ENCODE measurements at places on chromosomes 13 and 19.

DNA sequence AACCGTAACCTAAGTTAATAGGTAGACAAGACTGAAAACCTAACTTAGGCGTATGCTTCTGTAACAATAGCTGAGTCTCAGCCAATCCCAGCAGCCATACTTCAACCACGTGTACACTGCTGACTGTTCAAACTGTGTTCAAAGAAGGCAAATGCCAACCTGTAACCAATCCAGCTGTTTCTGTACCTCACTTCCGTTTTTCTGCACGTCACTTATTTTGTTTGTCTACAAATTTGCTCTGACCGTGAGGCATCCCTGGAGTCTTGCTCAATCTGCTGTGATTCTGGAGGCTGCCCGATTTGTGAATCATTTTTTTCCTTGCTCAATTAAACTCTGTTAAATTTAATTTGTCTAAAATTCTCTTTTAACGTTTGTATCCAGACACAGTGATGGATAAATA is 59.2 kb downstream of the EDNRB start:
- no peak for DNase-seq

GRCh38 chr13:41548910-41549309 is 91.6 kb downstream of the RGCC start:
- no peak for DNase-seq

DNA sequence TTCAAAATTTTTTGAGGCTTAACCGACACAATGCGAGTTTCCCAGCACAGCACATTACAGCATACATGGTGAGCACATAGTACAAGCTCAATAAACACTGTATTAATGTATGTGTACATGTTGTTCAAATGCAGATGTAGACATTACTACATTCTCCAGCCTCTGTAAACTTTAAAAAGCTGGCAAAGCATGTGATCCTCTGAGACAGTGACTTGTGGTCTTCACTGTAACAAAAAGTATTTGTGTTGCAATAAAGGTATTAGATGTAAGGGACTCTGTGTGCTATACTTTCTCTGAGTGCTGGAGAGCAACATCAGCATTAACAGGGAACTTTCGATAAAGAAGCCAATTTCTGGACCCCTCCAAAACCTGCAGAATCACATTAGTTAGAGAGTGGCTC is 46.4 kb upstream of the ZNF254 start:
- DNase-seq = no peak

DNA sequence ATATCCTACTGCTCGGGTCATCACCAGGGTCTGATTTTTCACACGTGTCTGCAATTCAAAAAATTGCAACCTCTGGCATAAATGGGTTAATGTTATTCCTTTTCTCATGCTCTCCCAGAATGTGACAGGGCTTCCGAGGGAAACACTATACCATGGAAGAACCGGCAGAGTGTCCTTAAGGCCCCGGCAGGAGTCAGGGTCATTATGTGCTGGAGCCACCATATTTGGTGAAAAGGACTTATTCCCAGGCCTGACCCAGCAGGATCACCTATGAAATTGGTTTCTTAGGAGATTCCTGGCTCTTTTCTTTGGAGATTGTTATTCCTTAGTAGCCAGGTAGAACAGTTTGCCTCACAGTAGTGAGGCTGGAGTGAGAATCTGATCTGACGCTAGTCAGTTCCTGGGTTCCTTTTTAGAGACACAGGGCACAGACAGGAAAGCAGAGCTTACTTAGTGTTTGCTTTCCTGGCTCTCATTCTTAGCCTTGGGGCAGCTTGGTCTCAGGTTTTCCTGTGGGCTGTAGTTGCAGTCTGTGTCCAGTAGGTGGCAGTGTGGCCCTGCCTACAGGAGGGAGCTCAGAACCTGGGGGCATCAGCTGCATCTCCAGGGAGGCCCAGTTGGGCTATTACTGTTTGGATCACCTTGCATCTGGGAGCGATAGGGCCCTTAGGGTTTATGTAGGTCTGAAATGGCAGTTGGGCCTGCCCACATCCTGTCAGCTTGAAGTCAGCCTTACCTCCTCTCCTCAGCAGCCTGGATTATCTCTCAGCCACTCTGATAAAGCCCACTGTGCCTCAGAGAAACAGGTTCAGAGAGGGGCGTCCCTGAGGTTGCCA is 12.4 kb downstream of the SNRNP70 start:
- peak; percentile 84 for DNase-seq

GRCh38 chr13:82827724-82828123 is 1054.5 kb downstream of the SLITRK1 start:
- DNase-seq = no peak

GRCh38 chr19:39409208-39410016 is 2.8 kb downstream of the ZFP36 start:
- DNase-seq = peak; percentile 93

GRCh38 chr13:37348916-37349643 is 243.6 kb upstream of the CSNK1A1L start:
- no peak for DNase-seq

- DNase-seq = no peak
Observed at GRCh38 chr19:51477344-51477743, 995 bp upstream of the CEACAM18 start.

- DNase-seq = peak; percentile 57
Observed at GRCh38 chr19:6260912-6261650, 18.7 kb downstream of the MLLT1 start.

GRCh38 chr19:7831452-7831851 is 1.4 kb downstream of the EVI5L start:
- no peak for DNase-seq

GRCh38 chr13:98576963-98577835 is at the start of gene STK24:
Gene STK24 (minus strand): TSS chr13:98577107. CDS start chr13:98576786, 321 bp downstream.
- DNase-seq = peak; percentile 69

DNA sequence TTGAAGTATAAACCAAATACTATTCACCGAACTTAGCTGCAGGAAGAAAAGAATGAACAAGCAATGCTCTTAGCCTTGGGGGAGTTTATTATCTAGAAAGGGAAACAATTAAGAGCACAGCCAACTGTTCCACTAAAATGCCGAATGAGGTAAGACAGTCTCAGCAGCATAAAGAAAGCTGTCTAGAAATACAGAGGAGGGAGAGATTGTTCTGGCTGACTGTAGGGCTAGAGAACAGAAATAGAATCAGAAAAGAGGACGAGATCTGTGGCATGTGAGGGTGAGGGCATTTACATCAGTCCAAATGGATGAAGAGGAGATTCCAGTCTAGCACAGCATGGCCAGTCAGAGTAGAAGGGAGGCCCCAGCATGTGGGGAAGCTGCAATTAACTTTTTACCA is 56.8 kb upstream of the TNFRSF19 start:
- no peak for DNase-seq

DNA sequence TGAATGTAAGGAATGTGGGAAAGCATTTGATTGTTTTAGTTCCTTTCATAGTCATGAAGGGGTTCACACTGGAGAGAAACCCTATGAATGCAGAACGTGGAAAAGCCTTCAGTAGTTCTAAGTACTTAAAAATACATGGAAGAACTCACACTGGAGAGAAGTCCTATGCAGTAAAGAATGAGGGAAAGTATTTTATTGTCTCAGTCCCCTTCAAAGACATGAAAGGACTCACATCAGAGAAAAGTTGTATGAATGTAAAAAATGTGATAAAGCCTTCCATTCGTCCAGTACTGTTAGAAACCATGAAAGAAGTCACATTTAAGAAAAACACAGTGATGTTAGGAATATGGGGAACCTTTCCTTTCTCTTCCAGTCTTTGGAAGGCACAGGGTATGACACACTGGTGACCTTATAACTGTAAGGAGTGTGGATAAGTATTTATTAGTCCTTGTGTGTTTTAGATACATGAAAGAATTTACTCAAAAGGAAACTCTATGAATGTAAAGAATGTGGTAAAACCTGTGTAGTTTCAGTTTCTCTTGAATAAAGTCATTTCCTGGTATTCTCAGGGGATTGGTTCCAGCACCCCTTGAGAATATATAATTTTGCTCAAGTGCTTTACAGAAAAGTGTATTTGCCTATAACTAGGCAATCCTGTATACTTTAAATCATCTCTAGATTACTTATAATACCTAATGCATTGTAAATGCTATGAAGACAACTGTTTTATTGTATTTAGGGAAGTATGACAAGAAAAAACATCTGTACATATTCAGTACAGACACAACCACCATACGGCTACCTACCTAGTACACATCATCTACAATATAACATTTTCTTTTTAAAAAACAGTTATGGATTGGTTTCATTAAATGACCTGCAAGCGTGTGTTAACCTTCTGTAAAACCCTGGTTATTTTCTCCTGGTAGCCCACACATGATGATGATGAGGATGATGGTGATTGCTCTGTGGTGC is 52.8 kb downstream of the ZNF823 start:
- DNase-seq = no peak

GRCh38 chr13:47139519-47139918 is 242.7 kb upstream of the HTR2A start:
- DNase-seq = no peak

DNA sequence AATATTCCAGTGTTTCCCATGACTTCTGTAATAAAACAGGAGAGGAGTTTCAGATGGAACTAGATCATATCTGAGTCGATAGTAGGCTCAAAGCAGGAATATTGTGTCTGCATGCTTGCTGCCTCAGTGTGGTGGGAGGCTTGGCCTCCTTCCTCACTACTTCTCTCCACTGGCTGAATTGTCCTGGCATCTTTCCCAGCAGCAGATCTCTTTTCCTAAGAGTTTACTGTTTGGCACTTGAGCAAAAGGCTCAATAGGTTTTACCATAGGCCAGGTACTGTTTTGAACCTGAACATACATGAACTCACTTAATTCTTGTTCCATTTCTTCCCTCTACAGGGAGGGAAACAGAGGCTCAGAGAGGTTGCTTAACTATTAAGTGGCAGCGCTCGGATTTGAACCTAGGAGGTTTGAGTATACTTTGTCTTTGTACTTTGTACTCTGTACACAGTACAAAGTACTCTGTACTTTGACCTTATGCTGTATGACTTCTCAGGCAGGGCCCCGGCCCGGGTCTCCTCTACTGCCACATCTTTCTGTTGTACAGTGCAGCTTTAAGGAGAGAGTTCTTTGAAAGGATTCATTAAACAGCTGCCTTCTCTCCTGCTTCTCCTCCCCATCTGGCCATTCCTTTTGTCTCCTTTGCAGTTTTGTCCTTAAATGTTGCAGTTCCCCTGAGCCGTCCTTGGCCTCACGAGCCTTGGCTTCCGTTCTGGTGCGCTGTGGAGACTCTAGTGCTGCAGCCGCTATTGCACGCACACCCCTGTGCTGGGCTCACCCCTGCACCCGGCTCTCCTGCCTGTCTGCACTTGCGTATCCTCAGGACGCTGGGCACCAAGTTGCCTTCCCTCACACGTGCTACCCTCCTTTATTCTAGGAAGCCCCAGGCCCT is 8.1 kb downstream of the B3GLCT start:
- no peak for DNase-seq

GRCh38 chr19:16325161-16325527 is 518 bp downstream of the KLF2 start:
- peak; percentile 66 for DNase-seq

DNA sequence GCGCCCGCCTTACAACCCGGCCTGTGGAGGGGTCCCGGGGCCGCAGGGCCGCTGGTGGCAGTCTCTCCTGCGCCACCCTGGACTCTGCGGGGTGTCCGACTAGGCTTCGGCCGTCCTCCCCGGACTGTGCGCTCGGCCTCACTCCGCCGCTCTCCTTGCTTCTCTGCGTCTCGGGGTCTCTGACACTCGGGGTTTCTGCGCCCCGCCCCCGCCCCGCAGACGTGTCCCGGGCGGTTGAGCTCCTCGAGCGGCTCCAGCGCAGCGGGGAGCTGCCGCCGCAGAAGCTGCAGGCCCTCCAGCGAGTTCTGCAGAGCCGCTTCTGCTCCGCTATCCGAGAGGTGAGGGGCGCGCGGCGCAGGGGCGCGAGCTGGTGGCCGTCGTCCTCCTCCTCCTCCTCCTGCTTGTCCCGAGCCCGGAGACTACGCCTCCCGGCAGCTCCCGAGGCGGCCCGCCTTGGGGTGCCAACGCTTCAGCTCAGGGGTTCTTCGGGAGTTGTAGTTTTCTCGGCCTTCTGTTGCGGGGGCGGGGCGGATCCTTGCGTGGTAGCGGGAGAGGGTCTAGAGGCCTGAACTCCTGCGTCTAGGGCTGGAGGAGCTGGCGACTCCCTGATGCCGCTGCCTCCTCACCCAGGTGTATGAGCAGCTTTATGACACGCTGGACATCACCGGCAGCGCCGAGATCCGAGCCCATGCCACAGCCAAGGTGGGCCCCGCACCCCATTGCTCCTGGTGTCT is 627 bp downstream of the LIN7B start:
- peak; percentile 54 for DNase-seq

GRCh38 chr13:73754727-73755292 is 379.4 kb downstream of the KLF12 start:
- no peak for DNase-seq

DNA sequence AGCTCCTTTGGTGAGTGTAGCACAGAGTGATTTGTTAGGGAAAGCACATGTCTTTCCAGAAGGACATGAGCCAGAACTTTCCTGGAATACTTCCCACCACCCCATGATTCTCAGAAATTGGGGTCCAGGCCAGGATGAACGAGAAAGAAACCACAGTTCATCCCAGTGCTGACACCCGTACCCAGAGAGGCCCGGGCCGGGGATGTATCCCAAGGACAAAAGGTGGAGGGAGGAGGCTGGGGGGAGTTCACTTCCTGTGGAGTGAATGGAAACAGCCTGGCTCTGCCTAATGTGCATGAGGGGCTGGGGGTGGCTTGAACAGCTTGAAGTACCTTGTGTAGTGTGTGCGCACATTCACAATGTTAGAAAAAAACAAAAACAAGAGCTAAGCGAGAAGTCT is 47.5 kb downstream of the CDADC1 start:
- DNase-seq = no peak

GRCh38 chr13:40984668-40985366 is 34.3 kb downstream of the ELF1 start:
- no peak for DNase-seq

- no peak for DNase-seq
Observed at GRCh38 chr19:17471410-17472125, 1.2 kb downstream of the SLC27A1 start.

DNA sequence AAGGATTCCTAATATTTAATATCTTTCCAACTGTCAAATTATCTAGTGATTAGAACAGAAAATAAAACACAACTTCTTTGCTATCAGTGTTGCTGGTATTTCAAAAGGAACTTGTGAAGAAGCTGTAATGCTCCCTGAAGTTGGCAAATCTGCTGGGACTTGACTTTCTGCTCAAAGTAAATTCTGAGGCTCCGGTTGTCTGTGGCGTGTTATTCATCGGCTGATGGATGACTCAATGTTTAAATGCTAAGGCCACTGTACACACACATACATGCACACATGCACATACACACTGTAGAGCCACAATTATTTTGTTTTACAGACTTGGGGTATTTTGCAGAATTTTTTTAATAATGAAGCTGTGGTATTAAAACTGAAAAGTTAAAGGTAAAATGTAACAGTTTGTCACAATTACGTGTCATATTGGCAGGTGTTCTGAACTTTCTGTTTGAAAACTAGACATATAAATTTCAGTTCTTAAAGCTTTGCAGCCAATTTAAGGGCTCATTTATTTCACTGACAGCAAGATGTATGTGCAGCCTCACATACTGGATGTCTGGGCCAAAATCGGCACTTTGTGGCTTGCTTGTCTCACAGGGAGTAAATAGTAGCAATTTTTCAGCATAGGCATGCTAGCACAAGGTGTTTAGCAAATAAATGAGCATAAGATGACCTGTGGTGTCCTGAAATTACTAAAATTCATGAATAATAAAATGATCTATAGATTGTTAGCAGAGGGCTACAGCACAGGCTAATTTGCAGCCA is 1691.7 kb upstream of the PCDH20 start:
- DNase-seq = no peak
